ELR (cell line): ENCODE measurements at places on chromosomes 7 and 10.

GRCh38 chr7:26705567-26705966, 158.8 kb downstream of the SKAP2 start:
- peak; percentile 97 for DNase-seq

GRCh38 chr7:52257890-52258289, 777.5 kb upstream of the POM121L12 start:
- DNase-seq = no peak

- DNase-seq = no peak
These were observed 6.2 kb upstream of the PSTK start for GRCh38 chr10:122974023-122974422.

DNA sequence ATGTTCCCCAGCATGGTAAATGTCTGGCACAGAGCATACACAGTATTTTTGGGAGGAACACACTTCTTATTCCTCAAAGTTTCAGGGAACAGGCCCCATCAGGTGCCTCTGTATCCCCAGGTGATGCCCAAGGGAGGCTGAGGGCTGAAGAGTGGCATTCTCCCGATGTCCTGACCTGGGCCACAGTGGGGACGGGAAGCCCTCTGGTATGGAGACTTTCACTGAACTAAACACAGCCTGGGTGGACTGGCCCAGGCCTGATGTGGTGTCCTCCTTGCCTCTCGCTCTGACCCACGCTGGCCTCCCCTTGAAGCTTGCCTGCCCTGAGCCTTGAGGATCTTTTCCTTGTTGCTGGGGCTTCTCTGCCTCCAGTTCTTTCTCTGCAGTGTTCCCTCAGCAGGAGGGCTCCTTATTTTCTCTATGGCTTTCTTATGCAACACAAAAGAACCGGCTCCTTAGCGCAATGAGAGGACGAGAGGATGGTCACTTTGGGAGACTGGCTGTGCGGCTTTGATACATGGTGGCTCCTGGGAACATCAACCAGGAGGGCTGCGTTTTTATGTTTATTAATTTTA, 157.5 kb upstream of the TNS3 start:
- DNase-seq = no peak

- no peak for DNase-seq
These were observed 176.0 kb upstream of the PTPRZ1 start for GRCh38 chr7:121696954-121697353.

DNA sequence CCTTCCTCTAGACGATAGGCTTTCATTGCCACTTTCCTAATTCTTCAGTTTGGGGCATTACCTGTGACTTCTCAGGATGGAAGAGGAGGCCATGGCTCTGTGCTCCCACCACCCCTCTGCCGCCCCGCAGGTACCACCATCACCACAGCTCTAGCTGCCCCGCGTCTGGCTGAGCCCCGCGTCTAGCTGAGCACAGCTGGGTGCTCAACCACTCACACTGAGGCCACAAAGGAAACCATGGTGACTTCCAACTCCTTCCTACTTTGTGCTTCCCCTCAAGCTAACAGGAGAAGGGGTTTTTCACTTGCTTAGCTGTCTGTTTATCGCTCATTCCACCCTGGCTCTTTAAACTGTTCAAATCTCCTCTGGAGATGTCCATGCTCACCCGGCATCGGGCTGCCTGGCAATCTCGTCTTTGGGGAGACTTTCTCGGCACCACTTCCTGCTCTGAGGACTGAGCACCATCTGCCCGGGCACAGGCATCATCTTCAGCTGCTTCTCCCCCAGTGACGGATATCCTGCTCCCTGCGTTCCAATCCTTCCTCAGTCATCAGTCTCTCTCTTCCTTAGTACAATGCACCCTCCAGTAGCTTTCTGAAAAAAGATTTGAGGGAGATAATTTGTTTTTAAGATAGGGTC, 59.4 kb downstream of the MAD1L1 start:
- no peak for DNase-seq

GRCh38 chr10:58757352-58758065, 244.8 kb downstream of the BICC1 start:
- DNase-seq = no peak

DNA sequence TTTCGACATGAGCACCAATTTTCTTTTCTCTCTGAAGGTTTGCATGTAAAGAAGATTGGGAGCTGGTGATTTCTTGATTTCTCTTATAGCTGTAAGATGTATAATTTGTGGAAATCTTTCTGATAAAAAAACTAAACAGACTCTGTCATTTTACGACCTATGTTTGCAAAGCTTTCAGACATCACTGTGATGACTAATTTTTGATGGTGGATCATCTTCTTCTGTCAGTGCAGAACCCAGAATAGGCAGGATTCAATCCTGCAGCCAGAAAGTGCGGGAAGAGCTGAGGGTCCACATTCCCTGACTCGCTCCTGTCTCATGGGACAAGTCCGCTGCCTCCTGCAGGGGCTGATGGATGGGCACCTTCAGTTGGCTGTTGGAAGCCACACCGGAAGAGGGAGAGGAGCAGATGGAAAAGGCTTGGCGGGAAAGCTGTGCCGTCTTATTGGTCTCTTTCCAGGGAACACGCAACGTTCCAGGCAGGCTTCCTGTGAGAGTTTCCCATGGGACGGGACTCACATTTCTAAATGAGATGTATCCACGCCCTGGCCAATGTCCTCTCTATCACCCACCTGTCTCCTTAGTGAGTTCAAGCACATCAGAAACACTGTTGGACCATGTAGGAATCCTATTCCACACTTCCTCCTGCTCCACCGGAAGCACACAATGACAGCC, 186.9 kb downstream of the PRPF18 start:
- DNase-seq = peak; percentile 51

GRCh38 chr10:23198610-23198939, 6.5 kb downstream of the PTF1A start:
- no peak for DNase-seq

GRCh38 chr10:72816565-72816964, 77.0 kb upstream of the OIT3 start:
- no peak for DNase-seq

DNA sequence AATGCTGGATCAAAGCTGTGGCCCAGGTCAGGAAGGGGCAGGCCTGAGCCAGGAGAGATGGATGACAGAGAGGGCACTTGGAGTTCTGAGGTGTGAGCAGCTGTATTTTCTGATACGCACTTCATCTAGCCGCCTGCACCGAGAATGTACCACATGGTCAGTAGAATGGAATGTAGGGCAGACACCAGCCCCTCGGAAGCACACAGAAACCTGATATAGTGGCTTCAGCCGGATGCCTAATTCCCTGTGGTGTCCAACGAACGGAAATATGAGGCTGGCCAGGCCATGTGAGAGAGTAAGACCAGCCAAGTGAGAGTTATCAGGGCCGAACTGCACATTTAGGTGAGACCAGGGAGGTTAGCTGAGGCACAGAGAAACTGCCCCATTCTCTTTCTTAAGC, 46.7 kb upstream of the PLCE1 start:
- peak; percentile 88 for DNase-seq

- DNase-seq = peak; percentile 3
These were observed 11.8 kb downstream of the ZAN start for GRCh38 chr7:100745184-100745583.

GRCh38 chr7:43686991-43687390, 42.3 kb downstream of the COA1 start:
- no peak for DNase-seq

DNA sequence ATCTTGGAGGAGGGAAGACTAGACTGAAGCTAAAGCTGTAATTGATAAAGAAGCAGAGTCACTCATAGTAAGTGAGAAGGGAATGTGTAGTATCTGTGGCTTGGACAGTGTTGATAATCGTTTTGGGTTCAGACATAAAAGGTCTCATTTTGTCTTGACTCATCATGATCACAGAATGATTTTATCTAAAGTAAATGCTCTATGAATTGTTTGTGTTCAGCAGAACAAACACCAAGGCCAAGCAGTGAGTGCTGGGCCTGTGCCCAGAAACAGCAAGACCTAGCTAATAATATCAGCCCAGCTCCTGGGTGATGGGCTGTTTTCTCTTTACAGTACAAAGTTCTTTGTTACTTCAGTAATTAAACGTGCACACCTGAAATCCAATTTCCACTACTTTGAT, 26.7 kb upstream of the CD36 start:
- peak; percentile 37 for DNase-seq

GRCh38 chr10:112601214-112602090, 154.4 kb downstream of the VTI1A start:
- no peak for DNase-seq

DNA sequence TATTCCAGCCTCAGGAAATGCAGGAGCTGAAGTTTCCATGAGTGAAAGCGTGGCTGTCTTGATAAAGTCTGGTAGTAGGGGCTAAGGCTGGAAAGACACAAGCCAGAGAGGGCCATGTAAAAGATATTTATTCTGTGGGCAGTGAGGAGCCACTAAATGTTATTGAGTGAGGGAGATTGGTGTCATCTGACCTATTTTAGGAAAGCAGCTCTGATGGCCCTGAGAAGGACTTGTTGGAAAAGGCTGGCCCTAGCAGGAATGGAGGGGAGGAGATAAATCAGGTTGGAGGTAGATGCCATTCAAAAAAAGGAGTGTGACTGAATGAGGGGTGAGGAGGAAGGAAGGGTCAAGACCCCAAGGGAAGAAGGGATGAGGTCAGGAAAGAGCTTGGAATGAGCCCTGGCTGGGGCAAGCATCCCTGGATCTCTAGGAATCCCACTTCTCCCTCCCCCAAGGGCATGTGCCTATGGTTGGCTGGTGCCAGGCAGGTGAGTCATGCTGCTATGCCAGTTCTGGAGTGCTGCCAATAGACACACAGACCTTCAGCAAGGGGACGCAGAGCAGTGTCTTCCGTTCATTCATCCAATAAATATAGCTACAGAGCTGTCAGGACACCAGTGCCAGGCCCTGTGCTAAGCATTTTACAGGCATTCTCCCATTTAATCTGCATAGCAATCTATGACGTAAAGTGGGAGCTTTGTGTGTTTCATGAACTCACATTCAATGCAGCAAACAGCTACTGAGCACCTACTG, 2.0 kb downstream of the ANKRD2 start:
- DNase-seq = peak; percentile 84

DNA sequence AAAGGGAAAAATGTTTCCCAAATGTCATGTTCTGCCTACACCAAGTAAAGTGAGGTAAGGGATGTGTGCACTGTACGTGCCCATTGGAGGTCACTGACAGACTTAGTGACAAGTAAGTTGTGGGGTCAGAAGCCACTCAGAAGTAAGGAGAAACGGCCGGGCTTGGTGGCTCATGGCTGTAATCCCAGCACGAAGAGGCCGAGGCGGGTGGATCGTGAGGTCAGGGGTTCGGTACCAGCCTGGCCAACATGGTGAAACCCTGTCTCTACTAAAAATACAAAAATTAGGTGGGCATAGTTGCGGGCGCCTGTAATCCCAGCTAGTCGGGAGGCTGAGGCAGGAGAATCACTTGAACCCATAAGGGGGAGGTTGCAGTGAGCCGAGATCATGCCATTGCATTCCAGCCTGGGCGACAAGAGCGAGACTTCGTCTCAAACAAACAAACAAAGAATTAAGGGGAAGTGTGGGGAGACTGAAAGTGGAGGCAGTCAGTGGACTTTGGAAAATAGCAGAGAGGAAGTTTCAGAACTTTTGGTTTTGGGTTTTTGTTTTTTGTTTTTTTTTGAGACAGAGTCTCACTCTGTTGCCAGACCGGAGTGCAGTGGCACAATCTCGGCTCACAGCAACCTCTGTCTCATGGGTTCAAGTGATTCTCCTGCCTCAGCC, 114.8 kb downstream of the WDFY4 start:
- no peak for DNase-seq

DNA sequence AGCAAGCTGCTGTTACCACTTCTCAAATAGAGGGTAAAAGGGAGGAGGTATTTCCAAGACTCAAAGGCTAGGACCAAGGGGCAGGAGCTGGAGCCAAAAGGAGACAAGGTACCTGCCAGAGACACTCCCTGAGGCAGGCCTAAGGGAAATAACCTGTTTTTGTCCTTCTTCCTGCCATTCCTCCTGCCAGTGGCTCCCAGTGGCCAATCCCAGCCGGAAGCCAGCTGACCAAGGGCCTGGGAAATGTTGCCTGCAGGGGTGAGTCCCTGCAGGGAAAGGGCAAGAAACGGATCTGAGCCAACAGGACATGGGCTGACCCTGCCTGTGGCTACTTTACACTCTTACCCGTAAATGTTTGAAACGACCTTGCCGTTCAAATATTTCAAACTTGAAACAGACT, 3.5 kb downstream of the CYTH3 start:
- no peak for DNase-seq

- DNase-seq = no peak
These were observed 141.6 kb downstream of the DGKB start for GRCh38 chr7:14760730-14761478.

- DNase-seq = no peak
These were observed 9.1 kb upstream of the TOMM7 start for GRCh38 chr7:22831602-22832305.

DNA sequence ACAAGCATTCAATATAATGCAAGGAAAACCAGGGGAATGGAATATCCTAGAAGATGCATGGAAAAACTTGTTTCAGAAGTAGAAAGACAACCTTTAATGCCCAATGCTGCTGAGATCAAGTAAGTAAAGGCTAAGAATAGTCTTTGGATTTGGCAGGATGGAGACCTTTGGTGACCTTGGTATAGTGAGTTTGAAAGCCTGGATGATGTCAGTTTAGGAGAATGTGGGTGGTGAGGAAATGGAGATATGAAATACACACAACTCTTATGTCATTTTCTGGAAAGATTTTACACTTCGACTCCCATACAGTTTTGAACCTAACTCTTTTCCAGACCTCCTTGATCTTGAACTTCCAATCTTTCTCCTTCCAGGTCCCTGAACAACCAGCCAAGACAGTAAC, 185.7 kb downstream of the TFEC start:
- DNase-seq = peak; percentile 16

DNA sequence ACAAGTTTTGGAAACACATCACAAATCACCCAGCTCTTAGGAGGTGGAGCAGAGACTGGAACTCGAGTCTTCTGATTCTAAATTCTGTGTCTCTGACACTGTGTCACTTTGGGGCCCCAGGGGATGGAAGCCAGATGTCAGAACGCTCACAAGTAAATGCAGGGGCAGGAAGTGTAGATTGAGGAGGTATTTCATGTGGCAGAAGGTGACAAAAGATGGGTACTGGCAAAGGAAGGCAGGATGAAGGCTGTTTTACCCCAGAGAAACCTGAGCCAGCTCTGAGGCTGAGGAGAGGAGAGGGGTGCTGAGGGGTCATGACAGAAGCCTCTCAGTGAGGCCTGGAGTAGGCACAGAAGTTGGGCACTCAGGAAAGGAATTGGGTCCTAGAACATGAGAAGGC, 6.0 kb upstream of the PURB start:
- no peak for DNase-seq

GRCh38 chr10:100710151-100710871, 35.1 kb upstream of the PAX2 start:
- DNase-seq = no peak

DNA sequence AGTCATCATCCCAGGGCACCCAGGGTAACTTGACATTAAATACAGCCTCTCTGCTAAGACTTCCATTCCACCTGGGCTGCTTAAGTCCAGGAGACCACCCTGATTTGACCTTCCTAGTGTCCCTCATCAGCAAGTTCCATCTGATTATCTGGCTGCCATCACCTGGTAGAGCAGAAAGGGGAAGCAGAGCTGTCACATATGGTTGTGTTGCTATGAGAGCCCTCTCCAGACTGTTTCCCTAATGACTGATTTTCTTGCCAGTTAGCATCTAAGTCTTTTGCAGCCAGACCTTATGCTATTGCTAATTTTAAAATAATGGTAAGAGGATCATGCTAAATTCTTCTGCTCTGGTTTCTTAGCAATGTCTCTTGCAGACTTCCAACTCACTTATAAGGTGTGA, 38.7 kb downstream of the KCNH2 start:
- DNase-seq = no peak
